Tibial artery (tissue), 4 donors: ENCODE measurements at places on chromosomes 6 and 20.

DNA sequence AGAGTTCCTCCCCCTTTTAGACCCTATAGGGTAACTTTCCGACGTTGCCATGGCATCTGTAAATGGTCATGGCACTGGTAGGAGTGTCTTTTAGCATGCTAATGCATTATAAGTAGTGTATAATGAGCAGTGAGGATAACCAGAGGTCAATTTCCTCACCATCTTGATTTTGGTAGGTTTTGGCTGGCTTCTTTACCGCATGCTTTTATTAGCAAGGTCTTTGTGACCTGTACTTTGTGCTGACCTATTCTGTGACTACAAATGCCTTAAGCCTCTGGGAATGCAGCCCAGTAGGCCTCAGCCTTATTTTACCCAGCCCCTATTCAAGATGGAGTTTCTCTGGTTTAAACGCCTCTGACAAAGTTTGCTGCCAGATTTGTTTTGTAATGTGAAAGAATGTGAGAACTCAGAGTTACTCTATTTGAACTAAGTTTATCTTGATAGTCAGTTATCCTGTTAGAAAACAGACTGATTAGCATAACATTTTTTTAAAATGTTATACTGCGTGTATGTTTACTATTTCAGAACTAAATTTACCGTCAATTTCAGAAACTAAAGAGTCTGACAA, 111.3 kb upstream of the PRSS16 start:
- H3K27me3 ChIP-seq, result no peaks in the 10 kb centered on the region
- H3K36me3 ChIP-seq, result no peaks in the 10 kb centered on the region
- DNase-seq, result no peak
- H3K4me3 ChIP-seq, result no peak overlapping the region
- peaks cover 6% of the 10 kb centered on the region for H3K4me1 ChIP-seq
- H3K27ac ChIP-seq, result no peak overlapping the region

DNA sequence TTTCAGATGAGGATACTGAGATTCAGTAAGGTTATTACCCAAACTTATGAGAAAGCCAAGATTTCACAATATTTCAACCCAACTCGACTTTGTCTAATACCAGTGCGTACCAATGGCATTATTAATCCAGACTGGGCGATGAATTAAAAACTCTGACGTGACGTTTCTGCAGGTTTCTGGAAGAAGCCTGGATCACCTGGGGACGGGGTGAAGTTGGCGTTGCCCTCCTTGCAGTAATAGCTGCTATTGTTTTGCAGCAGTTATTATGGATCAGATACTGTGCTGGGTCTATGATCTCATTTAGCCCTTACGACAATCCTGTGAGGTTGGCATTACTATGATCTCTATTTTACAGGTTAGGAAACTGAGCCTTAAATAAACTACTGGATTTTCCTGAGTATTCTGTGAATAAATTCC, 569 bp upstream of the CDC5L start:
- H3K27ac ChIP-seq, result peak overlapping the region; percentile 95
- no peak for DNase-seq
- H3K27me3 ChIP-seq, result no peaks in the 10 kb centered on the region
- H3K4me3 ChIP-seq, result peak overlapping the region; percentile 94
- peaks cover 9% of the 10 kb centered on the region for H3K36me3 ChIP-seq

DNA sequence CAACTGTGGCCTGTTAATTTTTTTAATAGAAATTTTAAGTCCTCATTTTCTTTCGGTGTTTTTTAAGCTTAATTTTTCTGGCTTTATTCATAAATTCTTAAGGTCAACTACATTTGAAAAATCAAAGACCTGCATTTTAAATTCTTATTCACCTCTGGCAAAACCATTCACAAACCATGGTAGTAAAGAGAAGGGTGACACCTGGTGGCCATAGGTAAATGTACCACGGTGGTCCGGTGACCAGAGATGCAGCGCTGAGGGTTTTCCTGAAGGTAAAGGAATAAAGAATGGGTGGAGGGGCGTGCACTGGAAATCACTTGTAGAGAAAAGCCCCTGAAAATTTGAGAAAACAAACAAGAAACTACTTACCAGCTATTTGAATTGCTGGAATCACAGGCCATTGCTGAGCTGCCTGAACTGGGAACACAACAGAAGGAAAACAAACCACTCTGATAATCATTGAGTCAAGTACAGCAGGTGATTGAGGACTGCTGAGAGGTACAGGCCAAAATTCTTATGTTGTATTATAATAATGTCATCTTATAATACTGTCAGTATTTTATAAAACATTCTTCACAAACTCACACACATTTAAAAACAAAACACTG, 10.1 kb downstream of the HFE start:
- peak; percentile 59 for DNase-seq
- no peaks in the 10 kb centered on the region for H3K4me1 ChIP-seq
- no peak overlapping the region for H3K4me3 ChIP-seq

GRCh38 chr20:50520222-50520880, 10.2 kb downstream of the PTPN1 start:
- no peak for DNase-seq
- peaks cover 10% of the 10 kb centered on the region for H3K4me1 ChIP-seq
- H3K4me3 ChIP-seq, result no peak overlapping the region
- H3K27ac ChIP-seq, result no peak overlapping the region
- no peaks in the 10 kb centered on the region for H3K36me3 ChIP-seq

GRCh38 chr20:51542571-51543421, at the start of gene NFATC2:
TSS of gene NFATC2 (minus strand) at chr20:51542719. CDS start at chr20:51542499, 220 bp downstream.
- H3K4me1 ChIP-seq, result no peaks in the 10 kb centered on the region
- peak within 1 kb of the TSS; percentile 69 for H3K27ac ChIP-seq
- no peak for DNase-seq
- H3K4me3 ChIP-seq, result peak within 1 kb of the TSS; percentile 50
- H3K27me3 ChIP-seq, result no peaks in the 10 kb centered on the region

- DNase-seq, result no peak
- H3K36me3 ChIP-seq, result no peaks in the 10 kb centered on the region
- H3K4me1 ChIP-seq, result no peaks in the 10 kb centered on the region
Measured at GRCh38 chr6:36242161-36242560, 27.7 kb upstream of the PNPLA1 start.

- H3K36me3 ChIP-seq, result no peaks in the 10 kb centered on the region
- DNase-seq, result no peak
Measured at GRCh38 chr6:166683477-166683876, 56.4 kb upstream of the RPS6KA2 start.

- no peak overlapping the region for H3K27ac ChIP-seq
- H3K27me3 ChIP-seq, result no peaks in the 10 kb centered on the region
- DNase-seq, result no peak
- H3K4me3 ChIP-seq, result no peak overlapping the region
- H3K4me1 ChIP-seq, result no peaks in the 10 kb centered on the region
Measured at GRCh38 chr20:14245368-14245970, 91.9 kb downstream of the FLRT3 start.

DNA sequence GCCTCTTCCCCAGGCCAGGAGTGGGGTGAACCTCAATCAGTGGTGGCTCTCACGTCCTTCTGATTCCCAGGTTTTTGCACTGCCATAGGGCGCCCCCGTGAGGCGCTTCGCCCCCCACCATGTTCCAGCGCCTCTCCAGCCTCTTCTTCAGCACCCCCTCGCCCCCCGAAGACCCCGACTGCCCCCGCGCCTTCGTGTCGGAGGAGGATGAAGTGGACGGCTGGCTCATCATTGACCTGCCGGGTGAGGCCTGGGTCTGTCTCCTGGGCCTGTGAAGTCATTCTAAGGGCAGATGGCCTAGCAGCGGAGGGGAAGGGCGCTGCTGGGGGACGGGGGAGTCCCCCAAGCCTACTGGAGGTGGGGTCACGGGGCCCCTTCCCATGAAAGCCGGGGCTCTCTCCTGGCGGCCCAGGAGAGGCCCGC, 4.5 kb downstream of the TP53INP2 start:
- H3K4me1 ChIP-seq, result no peaks in the 10 kb centered on the region
- H3K36me3 ChIP-seq, result peaks cover 4% of the 10 kb centered on the region
- DNase-seq, result peak; percentile 77

- no peak overlapping the region for H3K4me3 ChIP-seq
- no peaks in the 10 kb centered on the region for H3K4me1 ChIP-seq
- H3K36me3 ChIP-seq, result no peaks in the 10 kb centered on the region
- no peaks in the 10 kb centered on the region for H3K27me3 ChIP-seq
- no peak for DNase-seq
- no peak overlapping the region for H3K27ac ChIP-seq
Measured at GRCh38 chr6:106045077-106045476, 41.1 kb upstream of the PRDM1 start.

GRCh38 chr6:20479526-20479925, 54.7 kb upstream of the CDKAL1 start:
- DNase-seq, result no peak
- H3K36me3 ChIP-seq, result peaks cover 23% of the 10 kb centered on the region
- no peak overlapping the region for H3K27ac ChIP-seq
- no peaks in the 10 kb centered on the region for H3K27me3 ChIP-seq
- no peak overlapping the region for H3K4me3 ChIP-seq

DNA sequence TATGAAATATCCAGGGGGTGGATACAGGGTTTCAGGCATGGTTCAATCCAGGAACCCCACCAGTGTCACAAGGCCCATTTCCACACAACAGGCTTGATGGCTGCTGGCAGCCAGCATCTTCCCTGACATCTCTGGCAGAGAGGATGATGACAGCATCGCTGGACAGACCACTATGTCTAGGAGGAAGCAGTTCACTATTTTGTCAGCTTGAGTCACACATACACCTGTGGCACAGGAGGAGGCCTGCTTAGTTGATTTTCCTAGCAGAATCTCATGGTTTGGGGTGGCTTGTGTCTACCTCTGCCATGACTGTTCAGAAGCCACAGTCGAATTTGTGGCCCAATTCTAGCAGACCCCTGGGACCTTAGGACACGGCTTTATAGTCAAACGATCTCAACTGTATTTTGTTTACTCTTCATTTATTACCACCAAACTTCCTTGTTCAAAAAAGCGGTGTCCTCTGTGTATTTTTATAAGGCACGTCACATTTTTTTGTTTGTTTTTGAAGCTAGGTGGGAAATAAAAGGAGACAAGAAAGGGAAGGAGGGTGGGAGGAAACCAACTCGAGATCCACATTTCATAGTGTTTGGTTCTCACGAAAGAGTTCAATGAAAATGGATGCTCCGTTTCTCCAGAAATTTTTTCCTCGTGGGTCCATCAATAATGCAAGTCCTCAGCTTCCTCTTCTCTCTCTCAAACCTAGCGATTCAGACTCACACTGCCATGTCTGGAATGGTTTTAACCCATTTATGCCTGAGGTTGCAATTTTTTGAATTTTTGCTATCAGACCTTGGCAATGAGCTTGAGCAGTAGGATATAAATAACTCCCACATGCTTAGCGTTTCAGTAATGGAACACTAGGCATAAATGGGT, 94.4 kb downstream of the TOX2 start:
- H3K36me3 ChIP-seq, result no peaks in the 10 kb centered on the region
- no peak overlapping the region for H3K4me3 ChIP-seq

DNA sequence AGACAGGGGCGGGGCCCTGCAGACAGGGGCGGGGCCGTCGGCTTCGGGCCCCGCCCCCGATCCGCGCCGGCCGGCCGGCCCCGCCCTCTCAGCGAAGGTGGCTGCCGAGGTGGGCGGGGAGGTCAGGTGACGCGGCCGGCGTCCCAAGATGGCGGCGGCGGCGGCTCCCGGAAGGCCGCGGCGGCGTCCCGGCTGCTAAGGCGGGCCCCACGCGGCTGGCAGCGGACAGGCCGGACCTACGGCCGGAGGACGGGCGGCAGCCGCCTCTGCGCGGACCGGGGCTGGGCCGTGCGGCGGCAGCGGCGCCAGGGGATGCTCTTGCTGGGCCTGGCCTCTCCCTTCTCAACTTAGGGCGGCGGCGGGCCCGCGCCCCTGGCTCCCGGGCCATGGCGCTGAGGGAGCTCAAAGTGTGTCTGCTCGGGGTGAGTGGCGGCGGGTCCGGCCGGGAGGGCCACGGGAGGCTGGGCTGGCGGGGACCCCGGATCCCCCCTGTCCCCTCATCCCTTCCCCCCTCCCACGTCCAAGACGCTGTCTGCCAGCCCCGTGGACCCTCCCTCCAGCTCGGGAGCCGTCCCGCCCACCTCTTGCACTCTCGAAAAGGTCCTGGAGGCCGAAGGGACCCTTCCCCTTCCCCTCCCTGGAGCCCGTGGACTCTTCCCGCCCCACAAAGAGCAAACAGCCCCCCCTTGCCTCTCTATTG, at the start of gene RAB22A:
TSS of gene RAB22A (plus strand) at position 125 of the 700 bp plus-strand sequence. CDS start at position 387, 262 bp downstream.
- peak within 1 kb of the TSS; percentile 100 for H3K4me3 ChIP-seq
- H3K36me3 ChIP-seq, result peaks cover 8% of the 10 kb centered on the region
- no peaks in the 10 kb centered on the region for H3K27me3 ChIP-seq
- DNase-seq, result peak; percentile 87
- H3K4me1 ChIP-seq, result peaks cover 37% of the 10 kb centered on the region

- no peak for DNase-seq
- H3K27ac ChIP-seq, result no peak overlapping the region
- no peak overlapping the region for H3K4me3 ChIP-seq
- no peaks in the 10 kb centered on the region for H3K27me3 ChIP-seq
Measured at GRCh38 chr6:163950159-163950558, 535.6 kb downstream of the QKI start.

DNA sequence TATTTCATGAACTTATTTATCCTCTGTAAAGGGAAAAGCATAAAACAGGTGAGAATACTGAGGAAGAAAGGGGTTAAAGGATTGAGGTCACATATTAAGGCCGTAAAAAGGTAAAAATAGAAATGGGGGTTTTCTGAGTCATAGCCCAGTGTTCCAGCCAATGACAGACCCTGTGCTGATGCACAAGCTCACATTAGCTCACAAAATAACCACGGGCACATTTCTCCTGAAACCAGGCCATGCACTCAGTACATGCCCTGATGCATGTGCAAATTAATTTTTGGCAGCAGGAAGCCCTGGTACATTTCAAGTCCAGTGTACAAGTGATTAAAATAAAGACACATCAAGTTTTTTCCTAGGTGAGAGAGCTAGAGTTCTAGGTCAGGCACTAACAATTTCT, 194.4 kb downstream of the TMEM200A start:
- H3K27ac ChIP-seq, result no peak overlapping the region
- H3K4me3 ChIP-seq, result no peak overlapping the region
- no peaks in the 10 kb centered on the region for H3K36me3 ChIP-seq
- H3K27me3 ChIP-seq, result no peaks in the 10 kb centered on the region
- H3K4me1 ChIP-seq, result no peaks in the 10 kb centered on the region
